ENCODE measurements at places on chromosomes 11 and 22.

- no peak for DNase-seq
These were observed 5.9 kb downstream of the RHOG start for GRCh38 chr11:3834664-3835461.

GRCh38 chr11:82932564-82932963 lies 31.0 kb downstream of the DDIAS start:
- DNase-seq, result no peak

- DNase-seq, result no peak
These were observed 11.9 kb downstream of the TMEM41B start for GRCh38 chr11:9302448-9302847.

- no peak for DNase-seq
These were observed 29.5 kb upstream of the FCHSD2 start for GRCh38 chr11:73171436-73172161.

DNA sequence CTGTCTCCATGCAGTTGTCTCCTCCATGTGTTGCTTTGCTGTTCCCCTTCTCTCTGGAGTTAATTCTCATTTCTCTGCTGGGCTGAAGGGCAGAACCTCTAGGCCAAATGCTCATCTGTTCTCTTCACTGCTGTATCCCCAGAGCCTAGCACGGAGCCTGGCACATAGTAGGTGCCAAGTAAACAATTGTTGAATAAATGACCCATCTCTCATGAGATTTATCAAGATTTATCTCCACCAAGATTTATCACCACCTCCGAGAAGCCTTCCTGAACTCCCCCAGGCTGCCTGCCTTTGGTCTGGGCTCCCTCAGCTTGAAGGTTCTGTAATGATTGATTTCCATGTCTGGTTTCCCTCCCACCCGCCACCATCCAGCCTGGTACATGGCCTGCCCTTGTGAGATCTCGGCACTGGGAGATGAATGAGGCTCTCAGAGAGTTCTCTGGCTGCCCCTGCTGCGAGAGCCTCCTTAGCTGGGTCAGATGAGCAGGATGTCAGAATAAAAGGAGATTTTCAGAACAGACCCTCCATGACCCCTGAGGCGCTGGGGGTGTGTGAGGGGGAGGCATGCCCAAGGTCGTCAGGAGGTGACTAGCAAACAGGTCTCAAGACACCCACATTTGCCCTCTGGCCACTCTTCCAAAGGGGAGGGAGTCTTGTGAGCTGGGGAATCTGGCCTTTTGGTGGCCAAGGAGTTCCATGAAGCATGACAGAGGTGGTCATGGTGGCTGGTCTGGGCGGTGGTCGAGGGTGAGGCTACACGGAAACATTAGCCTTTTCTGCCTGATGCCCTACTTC lies 2.4 kb upstream of the GDPD5 start:
- no peak for DNase-seq

DNA sequence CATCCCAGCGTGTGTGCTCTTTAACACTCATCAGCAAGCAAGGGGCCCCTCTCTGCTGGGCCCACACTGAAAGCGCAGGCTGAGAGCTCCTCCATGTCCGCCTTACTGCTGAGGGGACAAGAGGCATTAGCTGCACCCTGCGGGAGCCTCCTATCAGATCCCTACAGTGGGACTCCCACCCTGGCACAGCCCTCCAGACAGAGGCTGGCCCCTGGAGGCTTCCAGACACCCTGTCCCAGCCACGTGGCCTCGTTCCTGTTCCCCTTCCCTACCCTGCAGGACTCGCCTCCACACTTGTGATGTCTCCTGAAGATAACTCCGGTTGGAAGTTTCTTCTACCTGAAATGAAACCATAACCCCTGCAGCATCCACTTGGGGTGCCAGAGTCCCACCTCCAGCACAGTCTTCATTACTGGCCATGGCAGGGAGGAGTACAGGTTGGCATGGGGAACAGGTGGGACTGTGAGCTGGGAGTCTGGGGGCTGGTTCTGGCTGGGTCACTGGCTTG lies 5.0 kb upstream of the SH3BP1 start:
- peak; percentile 36 for DNase-seq

DNA sequence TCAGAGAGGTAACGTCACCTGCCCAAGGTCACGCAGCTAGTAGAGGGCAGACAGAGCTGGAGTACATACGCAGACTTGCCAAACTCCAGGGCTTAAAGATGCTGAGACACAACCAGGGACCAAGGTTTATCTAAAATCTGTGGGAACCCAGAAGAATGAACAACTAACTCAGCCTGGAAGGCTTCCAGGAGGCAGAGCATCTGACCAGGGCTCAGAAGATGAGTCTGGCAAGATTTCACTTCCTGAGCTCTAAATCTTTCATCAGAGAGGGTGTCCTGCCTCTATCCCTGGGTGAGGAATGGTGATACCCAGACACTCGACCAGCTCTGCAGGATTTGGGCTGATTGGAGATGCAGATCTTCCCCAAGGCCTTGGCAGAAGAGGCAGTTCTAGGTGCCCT lies 9.1 kb downstream of the GAL3ST1 start:
- no peak for DNase-seq

DNA sequence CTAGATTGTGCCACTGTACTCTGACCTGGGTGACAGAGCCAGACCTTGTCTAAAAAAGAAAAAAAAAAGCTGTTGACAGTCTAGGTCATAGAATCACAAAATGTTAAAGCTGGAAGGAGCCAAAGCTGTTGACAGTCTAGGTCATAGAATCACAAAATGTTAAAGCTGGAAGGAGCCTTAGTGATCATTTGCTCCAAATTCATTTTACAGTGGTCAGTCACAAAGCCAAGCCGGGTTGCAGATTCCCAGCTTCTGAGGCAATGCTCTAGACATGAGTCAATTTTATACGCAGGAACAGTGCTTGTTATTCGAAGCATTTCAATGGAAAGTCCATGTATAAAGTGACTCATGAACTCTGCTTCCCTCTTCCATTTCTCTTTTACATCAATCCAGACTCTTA lies 47.4 kb downstream of the SYT13 start:
- DNase-seq, result no peak

DNA sequence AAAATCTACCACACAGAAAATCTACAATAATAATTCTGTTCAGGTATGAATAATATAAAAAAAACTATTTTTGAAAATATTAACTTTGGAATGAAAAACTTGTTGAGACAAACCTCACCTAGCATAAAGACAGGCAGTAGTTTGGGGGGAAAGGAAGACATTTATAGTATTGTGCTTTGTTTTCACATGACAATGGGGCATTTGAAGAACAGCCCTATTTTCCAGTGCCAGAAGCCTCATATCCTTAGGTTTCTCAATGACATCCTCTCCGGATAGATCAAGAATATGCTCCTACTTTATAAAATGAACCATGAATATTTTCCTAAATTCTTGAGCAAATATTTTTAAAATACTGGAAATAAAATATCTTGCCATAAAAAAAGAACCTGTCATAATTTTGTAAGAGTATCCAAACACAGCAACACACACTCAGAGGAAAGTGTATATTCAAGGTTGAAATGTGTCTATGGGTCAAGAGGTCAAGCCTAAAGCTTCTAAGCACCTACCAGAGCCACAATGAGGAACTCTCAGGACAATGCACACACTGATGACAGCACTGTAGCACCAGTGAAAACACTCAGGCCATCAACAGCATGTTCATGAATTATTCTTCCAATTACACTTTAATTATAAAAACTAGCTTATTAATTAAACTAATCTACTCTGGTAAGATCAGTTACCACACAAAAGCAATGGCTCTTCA lies 68.7 kb downstream of the MRTFA start:
- DNase-seq, result no peak
